Endodermal cell (in vitro differentiated cells): ENCODE measurements at places on chromosomes 2 and 18.

- peak; percentile 89 for DNase-seq
- H3K27me3 ChIP-seq: peaks cover 4% of the 10 kb centered on the region
- no peaks in the 10 kb centered on the region for H3K36me3 ChIP-seq
- no peak overlapping the region for H3K4me3 ChIP-seq
Measured at GRCh38 chr2:102975996-102976975, 214.5 kb downstream of the TMEM182 start.

DNA sequence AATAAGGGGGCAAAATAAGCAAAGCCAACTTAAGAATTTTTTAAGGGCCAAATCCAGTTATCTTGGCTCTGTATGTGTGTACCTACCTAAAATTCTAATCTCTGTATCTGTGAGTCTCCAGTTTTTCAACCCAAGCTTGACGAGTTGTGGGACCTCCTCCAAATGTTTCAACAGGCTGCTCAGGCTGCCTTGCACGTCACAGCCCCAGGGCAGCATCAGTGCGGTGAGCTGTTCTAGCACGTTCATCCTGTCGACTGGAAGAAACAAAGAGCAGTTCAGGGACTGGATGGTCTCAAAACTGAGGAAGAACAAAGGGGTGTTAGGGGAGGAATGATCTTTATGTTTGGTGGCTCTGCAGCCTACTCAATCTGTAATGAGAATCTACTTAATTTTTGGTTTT lies 29.4 kb downstream of the NLRC4 start:
- no peak overlapping the region for H3K27ac ChIP-seq
- H3K4me3 ChIP-seq: no peak overlapping the region
- no peaks in the 10 kb centered on the region for H3K27me3 ChIP-seq

DNA sequence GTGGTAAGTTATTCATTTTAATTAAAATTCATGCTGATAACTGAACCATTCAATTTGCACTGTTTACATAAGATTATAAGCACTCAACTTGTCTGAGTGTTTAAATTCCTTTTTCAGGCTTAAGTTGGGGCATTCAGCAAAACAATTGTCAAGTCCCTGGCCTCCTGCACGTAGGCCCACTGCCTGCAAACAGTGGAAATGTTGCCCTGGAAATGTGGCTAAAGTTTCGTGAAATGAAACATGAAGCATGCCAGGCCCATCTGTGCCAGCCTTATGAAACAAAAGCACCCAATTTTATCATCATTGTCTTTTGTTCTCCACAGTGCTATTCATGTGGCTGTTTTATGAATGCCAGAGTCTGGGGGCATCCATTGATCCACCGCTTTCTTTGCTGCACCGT lies 163.7 kb downstream of the PTGR3 start:
- no peak overlapping the region for H3K4me3 ChIP-seq
- H3K27ac ChIP-seq: peak overlapping the region; percentile 32
- H3K4me1 ChIP-seq: no peaks in the 10 kb centered on the region
- DNase-seq: no peak
- H3K36me3 ChIP-seq: no peaks in the 10 kb centered on the region

- no peaks in the 10 kb centered on the region for H3K27me3 ChIP-seq
- no peak overlapping the region for H3K27ac ChIP-seq
- H3K4me1 ChIP-seq: no peaks in the 10 kb centered on the region
- no peak overlapping the region for H3K4me3 ChIP-seq
Measured at GRCh38 chr2:35415282-35415681, 940.3 kb upstream of the CRIM1 start.

GRCh38 chr2:67037655-67038054 lies 359.5 kb upstream of the ETAA1 start:
- no peak overlapping the region for H3K4me3 ChIP-seq
- no peaks in the 10 kb centered on the region for H3K4me1 ChIP-seq
- DNase-seq: no peak
- no peak overlapping the region for H3K27ac ChIP-seq

- H3K27me3 ChIP-seq: no peaks in the 10 kb centered on the region
- H3K4me3 ChIP-seq: no peak overlapping the region
- H3K36me3 ChIP-seq: no peaks in the 10 kb centered on the region
- H3K27ac ChIP-seq: no peak overlapping the region
- H3K4me1 ChIP-seq: no peaks in the 10 kb centered on the region
- no peak for DNase-seq
Measured at GRCh38 chr2:162232671-162233070, 10.6 kb downstream of the FAP start.

DNA sequence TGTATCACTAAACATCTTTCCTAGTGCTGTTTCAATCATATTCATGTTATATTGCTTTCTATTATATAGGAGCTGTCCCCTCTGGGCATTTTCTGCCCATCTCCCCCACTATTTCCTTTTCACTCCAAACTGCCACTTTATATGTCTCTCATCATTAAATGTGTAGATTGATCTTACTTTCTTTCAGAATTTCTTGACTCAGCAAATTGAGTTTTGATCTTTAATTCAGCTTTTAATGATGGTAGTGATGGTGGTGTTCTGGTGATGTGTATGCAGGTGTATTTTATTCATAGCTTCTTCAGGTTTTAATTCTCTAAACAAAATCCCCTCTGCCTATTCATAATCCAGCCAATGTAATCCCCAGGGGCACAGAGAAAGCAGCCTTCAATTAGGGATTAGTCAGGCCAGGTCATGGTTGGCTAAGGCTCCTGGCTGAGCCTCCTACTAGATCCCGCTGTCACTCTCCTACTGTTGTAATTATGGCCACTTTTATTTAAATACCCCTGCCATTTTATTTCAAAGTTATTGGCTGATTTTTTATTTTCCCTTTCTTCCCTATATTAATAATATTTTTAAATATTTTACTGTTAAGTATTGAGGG lies 325.4 kb downstream of the SPAG16 start:
- H3K27me3 ChIP-seq: no peaks in the 10 kb centered on the region
- H3K36me3 ChIP-seq: no peaks in the 10 kb centered on the region
- H3K4me1 ChIP-seq: no peaks in the 10 kb centered on the region
- no peak overlapping the region for H3K27ac ChIP-seq

GRCh38 chr2:108270768-108271506 lies 17.8 kb upstream of the SULT1C2 start:
- H3K27ac ChIP-seq: no peak overlapping the region
- no peaks in the 10 kb centered on the region for H3K36me3 ChIP-seq
- DNase-seq: no peak
- H3K27me3 ChIP-seq: no peaks in the 10 kb centered on the region

- H3K4me1 ChIP-seq: no peaks in the 10 kb centered on the region
- H3K27ac ChIP-seq: no peak overlapping the region
- no peak overlapping the region for H3K4me3 ChIP-seq
Measured at GRCh38 chr2:206462240-206462854, 19.0 kb downstream of the ADAM23 start.
